Activated CD4-positive, alpha-beta T cell treated with anti-CD3 and anti-CD28 coated beads, Interleukin-2, Interleukin-6, amounts not matched to agents 100 ng/mL and 50 ng/mL, durations not matched to agents 16 hours and 8 hours (primary cell): ENCODE measurements at places on chromosomes 5 and 9.

DNA sequence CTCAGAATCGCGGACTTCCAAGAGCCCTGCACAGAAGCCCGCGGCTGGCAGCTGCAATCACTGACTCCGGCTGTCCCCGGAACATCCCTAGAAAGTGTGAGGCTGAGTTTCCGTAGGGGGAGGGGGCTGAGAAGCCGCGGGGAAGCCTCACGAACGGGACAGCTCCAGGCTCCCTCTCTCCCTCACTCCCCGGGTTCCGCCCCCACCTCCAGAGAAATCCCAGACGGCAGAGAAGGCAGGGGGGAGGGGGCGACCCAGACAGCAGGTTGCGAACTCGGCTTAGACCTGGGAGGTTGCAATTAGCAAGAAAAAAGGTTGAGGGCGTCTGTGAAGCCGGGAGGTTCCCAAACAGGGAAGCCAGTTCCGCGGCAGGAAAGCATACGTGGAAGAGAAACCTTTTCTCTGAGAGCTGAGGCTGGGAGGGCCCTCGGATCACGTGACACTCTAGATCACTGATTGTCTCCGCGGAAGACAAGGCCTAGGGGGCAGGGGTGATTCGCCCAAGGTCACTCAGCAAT is 73.8 kb upstream of the CPLX2 start:
- DNase-seq = no peak

DNA sequence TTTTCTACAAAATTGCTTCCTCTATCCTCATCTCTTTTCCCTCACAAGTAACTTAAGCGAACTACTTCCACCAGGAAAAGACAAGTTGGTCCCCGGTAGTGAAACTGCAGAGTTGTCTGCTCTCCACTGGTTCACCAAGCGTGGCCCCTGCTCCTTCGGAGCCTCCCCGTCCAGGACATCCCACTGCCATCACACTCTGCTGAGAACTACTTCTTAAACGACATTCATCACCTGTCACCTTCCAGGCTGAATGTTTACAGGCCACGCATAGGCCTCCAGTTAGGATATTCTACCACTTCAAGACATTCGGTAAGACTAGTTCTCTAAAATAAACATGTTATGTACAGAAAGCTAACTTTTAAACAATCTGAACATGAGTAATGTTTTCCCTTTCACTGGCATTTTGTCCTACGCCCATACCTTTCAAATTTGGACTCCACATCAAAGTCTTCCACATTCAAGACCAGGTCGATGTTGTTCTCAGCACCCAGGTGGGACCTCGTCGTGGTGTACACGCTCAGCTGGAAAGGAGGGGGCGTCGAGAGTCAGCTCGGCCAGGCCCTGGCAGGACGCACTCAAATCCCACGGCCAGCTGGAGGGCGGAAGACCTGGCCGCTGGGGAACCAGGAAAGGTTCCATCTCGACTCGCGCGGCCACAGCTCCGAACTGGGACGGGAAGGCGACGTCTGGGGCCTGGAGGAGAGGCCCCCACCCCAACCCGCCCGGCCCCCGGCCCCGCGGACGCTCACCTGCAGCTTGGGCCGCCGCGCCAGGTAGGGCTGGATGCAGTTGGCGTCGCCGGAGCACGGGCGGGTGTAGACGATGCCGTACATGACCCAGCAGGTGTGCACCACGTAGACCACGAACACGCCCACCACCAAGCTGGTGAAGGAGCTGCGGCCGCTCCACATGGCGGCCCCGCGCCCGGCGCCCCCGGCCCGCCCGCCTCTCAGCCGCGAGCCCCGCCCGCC is 683 bp downstream of the CLPTM1L start:
- peak; percentile 19 for DNase-seq

- no peak for DNase-seq
Measured at GRCh38 chr5:158752656-158752973, 347.1 kb downstream of the EBF1 start.

- no peak for DNase-seq
Measured at GRCh38 chr5:163712011-163712410, 206.6 kb downstream of the MAT2B start.
